ENCODE measurements at places on chromosomes 5 and 9.
A peak's percentile ranks its signal among the peaks of the same experiment; 100 is the strongest.

GRCh38 chr5:40521108-40521785 is 158.5 kb upstream of the PTGER4 start:
- no peak for DNase-seq

GRCh38 chr5:116507051-116507537 is 67.5 kb downstream of the SEMA6A start:
- DNase-seq: no peak

DNA sequence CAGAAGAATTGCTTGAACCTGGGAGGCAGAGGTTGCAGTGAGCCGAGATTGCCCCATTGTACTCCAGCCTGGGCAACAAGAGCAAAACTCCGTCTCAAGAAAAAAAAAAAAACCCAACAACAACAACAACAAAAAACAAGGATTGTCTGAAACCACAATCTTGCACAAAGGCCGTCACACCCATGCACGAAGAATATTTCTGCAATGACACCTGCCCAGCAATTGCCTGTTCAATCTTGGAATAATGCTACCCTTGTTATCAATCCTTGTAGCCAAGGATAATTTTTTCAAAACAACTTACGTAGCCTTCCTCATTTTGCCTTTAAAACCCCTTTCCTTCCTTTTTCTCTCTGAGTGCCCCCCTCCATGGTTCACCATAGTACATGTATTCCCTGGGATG is 3.7 kb upstream of the CLTB start:
- DNase-seq: no peak

GRCh38 chr5:147997486-147997885 is 66.3 kb upstream of the SPINK5 start:
- no peak for DNase-seq

DNA sequence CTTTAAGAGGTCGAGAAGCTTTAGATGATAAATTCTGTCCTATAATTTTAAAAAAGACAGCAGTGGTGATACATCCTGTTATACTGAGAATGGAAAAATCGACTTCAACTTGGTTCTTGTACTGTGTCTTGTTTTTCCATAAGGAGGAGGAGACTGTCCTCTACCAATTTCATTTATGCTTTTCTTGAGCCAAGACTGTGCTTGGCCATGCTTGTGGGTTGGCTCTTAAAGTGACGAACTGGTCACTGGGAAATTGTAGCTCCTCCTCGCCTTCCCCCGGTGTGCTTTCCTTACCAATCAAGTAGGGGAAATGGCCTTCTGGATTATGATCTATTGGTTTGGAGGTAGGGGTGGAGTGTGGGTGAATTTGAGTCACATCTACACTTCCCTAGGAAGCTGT is 67.1 kb upstream of the HSPB3 start:
- DNase-seq: no peak

- DNase-seq: no peak
Observed at GRCh38 chr9:135611142-135611874, 28.0 kb downstream of the GLT6D1 start.

DNA sequence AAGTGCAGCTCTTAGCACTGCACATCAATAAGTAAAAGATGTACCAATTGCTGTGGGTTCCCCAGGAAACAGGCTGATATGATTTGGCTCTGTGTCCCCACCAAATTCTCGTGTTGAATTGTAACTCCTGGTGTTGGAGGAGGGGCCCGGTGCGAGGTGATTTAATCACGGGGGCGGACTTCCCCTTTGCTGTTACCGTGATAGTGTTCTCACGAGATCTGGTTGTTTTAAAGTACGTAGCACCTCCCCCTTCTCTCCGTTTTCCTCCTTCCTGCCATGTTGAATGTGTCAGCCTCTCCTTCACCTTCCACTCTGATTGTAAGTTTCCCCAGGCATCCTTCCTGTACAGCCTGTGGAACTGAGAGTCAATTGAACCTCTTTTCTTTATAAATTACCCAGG is 93.2 kb upstream of the ACTBL2 start:
- no peak for DNase-seq

GRCh38 chr5:75460942-75461610 is 50.4 kb downstream of the CERT1 start:
- DNase-seq: no peak

DNA sequence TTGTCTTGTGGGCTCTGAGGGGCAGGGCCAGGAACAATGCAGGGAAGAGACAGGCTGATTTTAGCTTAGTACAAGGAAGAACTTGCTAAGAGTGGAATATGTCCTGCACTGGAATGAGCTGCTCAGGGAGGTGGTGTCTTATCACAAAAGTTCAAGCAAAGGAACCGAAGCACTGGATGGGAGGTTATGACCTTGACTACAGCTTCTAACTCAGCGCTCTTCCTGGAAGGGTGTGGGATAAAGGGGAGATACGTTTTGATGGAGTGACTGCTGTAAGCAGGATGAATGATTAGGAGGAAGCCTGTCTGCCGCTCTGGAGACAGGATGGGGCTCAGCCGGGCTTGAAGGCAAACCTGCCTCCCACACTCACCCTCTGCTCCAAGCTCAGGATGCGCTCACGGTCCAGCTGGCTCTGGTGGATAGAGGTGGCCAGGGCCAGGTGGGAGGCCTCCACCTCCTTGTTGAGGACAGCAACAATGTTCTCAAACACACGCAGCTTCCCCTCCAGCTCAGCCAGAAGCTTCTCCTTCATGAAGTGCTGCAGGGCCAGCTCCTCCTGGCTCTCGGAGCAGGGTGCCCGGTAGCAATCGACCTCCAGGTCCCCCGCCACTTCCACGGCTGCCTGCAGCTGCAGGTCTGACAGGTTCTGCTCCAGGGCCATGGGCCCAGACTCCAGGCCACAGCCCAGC is 13.5 kb downstream of the TRAF1 start:
- DNase-seq: no peak

DNA sequence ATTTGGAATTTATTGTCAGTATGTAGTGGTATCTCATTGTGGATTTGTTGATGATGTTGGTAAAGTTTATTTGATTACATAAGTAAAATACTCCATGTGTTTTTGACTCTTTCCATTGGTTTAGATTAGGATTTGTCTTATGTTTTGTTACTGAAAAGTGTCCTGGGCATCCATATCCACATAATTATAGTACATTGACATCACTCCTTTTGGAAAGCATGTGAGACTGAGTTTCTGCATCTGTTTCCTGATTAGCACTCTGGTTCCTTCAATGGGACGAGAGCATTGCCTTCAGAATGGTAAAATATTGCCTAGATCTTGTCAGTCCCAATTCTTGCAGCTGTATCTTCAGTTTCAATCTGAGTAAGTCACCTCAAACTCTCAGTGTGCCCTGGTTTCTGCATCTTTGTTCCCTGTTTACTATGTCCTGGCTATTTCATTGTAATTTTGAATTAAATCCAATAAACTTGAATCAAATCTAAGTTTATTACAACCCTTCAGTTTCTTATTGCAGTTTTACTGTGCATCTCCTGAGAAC is 128.1 kb downstream of the FBXO38 start:
- no peak for DNase-seq

- no peak for DNase-seq
Observed at GRCh38 chr9:132125944-132126679, 35.7 kb upstream of the NTNG2 start.

- DNase-seq: no peak
Observed at GRCh38 chr5:154815684-154816247, 34.6 kb downstream of the FAXDC2 start.

DNA sequence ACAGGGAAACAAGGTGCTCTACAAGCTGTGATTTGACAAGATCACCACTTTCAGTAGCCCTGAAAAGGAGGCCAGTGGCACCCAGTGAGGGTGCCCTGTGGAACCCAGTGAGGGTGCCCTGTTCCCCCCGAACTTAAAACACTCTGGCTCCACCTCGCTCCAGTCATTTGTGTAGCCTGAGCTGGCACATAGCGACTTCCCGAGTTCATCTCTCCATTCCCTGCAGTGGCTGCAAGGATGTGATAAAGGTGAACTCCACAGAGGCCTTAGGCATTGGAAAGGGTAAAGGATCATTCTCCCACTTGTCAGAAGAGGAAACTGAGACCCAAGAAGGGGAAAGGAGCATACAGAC is 21.9 kb upstream of the ANXA6 start:
- peak; percentile 9 for DNase-seq

GRCh38 chr5:115469904-115470516 is 74.6 kb downstream of the FEM1C start:
- DNase-seq: no peak

DNA sequence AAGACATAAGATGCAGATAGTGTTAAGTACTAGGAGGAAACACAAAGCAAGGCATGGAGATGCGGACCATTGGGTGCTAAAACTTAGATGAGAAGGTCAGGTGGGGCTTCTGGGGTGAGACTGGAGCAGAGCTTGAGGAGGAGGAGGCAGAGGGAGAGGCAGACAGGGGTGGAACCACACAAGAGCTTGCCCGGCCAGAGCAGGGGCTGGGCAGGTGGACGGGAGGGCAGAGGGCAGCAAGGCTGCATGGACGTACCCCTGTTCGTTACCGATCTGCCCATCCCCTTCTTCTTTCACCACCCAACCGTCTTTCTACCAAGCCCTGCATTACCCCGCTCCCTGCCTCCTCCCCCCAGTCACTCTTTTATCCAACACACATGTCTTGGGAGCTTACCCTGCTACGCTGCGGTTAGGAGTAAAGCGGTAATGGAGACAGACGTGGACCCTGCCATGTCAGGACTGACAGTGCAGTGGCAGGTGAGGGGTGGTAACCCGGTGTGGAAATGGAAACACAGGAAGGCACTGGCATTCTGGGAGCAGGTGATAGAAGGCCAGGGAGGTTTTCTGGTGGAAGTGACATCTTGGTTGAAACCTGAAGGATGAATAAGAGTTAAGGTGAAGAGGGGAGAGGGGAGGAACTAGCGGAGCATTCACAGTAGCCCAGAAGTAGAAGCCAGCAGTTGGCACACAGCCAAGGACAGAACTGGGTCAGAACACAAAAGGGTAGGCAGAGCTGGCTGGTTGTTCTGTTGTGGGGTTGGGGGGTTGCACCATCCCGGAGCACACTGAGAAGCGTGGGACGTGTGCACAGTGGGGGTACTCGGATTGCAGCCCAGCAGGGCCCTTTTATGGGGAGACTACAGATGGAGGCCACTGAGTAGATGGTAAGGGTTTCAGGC is 167.2 kb downstream of the CACNA1B start:
- DNase-seq: peak; percentile 54

DNA sequence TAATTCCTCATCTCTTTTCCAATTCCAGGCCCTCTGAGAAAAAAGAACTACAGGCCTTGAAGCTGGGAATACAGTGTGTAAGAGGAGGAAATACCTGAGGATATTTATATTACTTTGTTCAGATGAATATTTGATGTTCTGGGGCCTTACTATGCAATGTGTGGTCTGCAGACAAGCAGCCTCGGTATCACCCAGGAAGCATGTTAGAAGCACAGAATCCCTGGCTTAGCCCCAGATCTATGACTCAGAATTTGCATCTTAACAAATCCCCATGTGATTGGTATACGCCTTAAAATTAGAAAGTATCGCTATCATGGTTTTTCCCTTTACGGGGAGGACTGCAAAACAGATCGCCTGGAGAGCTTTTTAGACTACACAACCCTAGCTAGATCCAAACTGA is 121.0 kb downstream of the JAKMIP2 start:
- no peak for DNase-seq

- no peak for DNase-seq
Observed at GRCh38 chr5:33474931-33475499, 34.2 kb downstream of the TARS1 start.

- DNase-seq: peak; percentile 54
Observed at GRCh38 chr9:113933671-113934070, 57.6 kb downstream of the ZNF618 start.

- no peak for DNase-seq
Observed at GRCh38 chr9:78782234-78782633, 485.3 kb downstream of the PSAT1 start.

DNA sequence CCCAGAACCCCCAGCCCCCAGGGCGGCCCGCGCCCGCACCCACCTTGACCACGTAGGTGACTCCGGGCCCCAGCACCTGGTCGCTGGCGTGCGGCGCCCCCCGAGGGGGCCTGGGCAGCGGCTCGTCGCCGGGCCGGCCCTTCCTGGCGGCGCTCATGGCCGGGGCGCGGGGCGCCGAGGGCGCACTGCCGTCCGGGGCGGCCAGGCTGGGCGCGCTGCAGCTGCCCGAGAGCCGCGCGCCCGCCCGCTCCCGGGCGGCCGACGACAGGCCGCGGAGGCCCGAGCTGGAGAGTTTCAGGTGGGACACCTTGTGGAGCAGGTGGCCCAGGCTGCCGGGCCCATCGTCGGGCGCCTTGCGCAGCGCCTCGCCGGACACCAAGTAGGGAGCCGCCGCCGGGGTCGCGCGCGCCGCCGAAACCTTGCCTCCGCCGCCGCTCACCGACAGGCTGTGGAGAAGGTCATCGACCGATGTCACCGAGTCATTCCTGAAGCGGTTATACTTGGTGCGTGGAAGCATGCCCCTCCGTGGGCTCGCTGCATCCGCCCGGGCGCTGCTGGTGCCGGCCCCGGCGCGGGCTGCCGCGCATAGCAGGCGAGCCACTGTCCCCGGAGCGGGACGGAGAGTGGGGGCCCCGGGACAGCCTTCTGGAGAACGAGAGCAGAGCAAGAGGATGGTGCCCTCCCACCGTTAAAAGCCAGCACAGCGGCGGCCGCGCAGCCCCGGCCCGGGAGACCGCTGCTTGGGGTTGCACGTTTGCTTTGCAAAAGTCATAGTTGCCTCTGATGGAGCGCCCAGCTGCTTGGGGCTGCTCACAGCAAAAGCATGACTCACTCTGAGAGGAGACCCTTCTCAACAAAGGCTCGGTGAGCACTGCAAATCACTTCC is at the start of gene SHC3:
Gene SHC3, minus strand, starts transcription at position 875 of the 886 bp plus-strand sequence. Its CDS starts 358 bp downstream, at position 517.
- DNase-seq: no peak

DNA sequence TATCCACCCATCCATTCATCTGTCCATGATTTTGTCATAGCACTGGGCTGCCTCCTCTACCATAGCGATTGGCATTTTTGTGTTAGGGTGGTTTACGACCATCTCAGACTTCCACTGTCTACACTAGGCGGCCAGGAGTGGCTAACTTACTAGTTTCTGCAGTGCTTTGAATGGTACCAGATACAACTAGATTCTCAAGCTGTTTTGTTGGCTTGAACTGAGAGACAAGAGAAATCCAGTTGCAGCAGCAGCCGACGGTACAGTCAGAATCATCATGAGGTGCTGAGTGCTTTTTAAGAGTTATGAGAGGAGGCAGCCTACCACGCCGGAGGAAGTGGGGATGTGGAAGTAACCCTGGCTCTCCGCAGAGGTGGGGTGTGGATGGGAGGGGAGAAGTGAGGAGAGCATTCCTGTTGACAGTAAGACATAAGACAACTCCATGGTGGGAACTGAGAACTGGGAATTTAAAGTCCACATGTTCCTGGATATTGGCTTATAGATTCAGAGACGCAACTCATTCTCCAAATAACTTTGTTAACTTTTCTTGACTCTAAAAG is 27.9 kb downstream of the COL5A1 start:
- no peak for DNase-seq

GRCh38 chr5:18563853-18564252 is 929.6 kb downstream of the TAF11L14 start:
- no peak for DNase-seq
